ENCODE measurements at places on chromosomes 6 and 20.

DNA sequence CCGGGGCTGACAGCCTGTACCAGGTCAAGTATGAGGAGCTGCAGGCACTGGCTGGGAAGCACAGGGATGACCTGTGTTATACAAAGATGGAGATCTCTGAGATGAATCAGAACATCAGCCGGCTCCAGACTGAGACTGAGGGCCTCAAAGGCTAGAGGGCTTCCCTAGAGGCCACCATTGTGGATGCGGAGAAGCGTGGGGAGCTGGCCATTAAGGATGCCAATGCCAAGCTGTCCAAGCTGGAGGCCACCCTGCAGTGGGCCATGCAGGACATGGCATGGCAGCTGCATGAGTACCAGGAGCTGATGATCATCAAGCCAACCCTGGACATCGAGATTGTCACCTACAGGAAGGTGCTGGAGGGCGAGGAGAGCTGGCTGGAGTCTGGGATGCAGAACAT lies 46.8 kb downstream of the KIAA0319 start:
- no peak for DNase-seq

DNA sequence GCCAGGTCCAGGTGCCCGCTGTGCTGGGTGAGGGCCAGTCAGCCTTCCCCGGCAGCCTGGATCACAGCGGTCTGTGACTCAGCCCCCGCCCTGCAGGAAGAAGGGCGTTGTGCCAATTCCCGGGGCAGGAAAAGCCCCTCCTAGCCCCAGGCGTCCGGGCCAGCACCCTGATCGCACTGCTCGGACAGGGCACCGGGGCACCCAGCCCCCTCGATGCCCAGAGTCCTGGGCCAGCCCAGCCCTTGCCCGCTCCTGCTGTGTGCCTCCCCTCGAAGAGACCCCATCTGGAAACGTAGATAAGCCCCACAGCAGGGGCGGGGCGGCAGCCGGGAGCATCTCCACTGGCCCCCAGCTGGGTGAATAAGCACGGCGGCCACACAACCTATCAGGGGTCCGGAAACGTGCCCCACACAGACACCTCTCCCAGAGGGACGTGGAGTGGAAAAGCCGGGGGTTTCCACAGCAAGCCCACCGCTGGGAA lies 9.9 kb downstream of the LAMA5 start:
- no peak for DNase-seq

DNA sequence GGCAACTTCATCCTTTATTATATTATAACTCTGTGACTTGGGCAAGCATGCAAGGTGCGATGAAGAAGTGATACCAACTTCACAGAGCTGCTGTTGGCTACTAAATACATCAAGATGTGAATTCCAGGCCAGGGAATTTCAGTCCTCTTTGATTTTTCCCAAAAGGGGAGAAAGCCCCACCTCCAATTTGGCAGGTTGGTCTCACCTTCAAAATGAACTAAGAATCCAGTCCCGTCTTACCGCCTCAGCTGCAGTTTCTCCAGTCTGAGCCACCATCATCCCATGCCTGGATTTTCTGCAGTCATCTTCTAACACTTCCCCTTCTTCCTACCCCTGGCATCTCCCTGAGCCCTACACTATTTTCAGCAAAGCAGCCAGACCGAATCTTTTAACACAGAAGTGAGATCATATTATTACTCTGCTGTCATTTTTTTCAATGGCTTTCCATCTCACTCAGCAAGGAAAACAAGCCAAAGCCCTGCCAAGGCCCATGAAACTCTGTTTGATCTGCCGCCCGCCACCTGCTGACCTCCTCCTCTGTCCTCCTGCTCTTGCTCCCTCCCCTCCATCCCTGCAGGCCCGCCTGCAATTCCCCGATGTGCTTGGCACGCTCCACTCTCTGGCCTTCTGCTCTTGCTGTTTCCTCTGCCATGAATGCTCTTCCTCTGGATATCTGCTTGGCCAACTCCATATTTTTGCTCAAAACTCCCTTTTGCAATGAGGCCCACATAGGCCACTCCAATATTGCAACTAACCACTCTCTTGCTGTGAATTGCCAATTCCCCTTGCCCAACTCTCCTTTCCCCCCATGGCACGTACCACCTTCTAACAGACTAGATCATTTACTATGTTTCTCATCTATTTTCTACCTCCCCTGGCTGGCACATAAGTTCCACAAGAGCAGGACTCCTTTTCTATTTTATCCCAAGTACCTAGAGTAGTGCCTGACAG lies 46.0 kb upstream of the TAGAP start:
- no peak for DNase-seq

GRCh38 chr6:11585426-11586016 lies 48.0 kb downstream of the TMEM170B start:
- DNase-seq = no peak

DNA sequence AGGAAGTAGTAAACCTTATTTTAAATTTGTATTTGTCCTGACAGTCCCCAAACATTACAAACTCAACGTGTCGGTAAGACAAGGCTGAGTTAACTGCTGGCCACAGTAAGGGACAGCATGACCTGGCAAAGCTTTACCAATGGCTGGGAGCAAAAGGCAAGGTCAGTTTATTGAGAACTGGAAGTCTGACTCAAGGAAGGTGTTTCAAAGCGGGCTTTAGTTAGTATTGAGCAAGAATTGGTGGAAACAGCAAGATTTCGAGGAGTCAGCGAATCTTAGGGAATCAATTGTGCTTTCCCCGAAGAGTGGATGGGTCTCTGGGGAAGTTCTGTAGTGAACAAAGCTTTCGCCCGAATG lies 885 bp upstream of the GZF1 start:
- no peak for DNase-seq

- DNase-seq = no peak
Measured at GRCh38 chr6:49515485-49516146, 15.9 kb downstream of the GLYATL3 start.

- DNase-seq = no peak
Measured at GRCh38 chr6:112251171-112251875, 3.0 kb downstream of the LAMA4 start.

- DNase-seq = peak; percentile 26
Measured at GRCh38 chr6:35719830-35720733, 16.8 kb upstream of the ARMC12 start.

DNA sequence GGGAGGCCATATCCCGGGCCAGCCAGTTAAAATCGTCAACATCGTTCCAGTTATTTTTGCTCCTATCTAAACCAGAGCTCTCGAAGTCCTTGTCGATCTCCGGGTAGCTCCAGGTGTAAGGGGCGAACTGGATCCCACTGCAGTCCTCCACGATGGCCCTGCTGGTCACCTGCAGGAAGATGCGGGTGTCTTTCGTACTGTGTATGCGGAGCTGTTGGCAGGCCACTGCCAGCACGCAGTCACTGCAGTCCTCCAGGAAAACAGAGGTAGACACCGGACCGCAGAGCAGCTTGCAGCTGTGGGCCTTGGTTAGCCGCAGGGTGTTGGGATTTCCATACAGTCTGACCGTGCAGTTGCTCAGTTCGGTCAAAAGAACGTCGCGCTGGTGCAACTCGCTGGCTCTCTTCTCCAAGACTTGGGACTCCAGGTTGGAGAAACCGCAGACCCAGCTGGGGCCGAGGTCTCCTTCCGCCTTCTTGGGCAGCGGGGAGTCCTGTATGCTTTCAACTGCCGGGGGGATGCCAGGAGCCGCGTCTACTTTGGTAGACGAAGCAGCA lies 742 bp downstream of the TBCC start:
- DNase-seq = no peak

- DNase-seq = no peak
Measured at GRCh38 chr6:149217466-149217888, 100.0 kb upstream of the TAB2 start.

DNA sequence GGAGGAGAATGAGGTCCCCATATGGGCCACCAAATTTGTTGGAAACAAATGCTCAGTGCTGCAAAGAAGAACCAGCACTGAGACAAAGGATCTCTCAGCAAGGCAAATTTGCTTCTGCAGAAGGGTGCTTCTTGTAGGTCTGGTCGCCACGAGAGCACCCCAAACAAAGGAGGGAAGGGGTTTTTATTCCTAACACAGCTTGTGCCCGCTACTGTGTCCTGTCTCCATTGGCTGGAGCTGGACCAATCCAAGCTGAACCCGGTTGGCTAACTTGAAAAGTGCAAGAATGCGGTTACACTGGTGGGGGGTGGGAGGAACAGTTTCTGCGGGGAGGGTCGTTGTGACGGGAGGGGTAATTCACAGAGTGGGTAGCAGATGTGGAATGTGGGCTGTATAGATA lies 54.1 kb upstream of the TULP1 start:
- no peak for DNase-seq

GRCh38 chr6:25788305-25788922 lies 33.9 kb downstream of the SLC17A4 start:
- peak; percentile 25 for DNase-seq

DNA sequence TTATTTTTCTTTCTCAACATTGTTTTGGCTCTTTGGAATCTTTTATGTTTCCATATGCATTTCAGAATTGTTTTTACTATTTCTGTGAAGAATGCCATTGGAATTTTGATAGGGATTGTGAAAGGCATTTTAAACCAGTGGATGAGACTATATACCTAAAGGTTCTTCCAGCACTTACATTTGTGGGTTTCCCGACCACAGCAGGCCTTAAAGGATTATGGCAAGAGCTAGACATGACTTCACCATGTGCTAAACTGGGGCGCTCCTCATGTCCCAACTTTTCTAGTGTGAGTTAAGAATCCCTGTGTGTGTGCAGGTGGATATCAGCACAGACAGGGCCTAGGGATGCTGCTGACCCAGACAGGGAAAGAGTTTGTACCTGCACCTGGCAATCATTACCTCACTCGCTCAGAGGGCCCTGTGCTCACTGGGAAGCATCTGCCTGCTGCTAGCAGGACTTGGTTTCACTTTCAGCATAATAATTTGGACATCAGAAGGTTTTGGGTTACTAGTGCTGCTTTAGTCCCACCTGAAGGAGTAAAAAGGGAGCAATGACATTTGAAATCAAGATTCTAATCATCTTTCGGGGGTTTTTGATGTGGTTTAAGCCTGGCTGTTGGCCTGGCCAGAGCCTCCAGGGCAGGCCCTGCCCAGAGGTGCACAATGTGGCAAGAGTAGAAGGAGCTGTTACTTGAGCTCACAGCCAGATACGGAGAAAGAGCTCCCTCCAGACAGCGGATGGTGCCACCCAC lies 137.1 kb downstream of the CDC5L start:
- DNase-seq = no peak

GRCh38 chr20:54173653-54174456 lies at the start of gene CYP24A1:
Gene CYP24A1, minus strand, starts transcription at chr20:54173986. Its CDS starts 407 bp downstream, at chr20:54173579.
- no peak for DNase-seq

DNA sequence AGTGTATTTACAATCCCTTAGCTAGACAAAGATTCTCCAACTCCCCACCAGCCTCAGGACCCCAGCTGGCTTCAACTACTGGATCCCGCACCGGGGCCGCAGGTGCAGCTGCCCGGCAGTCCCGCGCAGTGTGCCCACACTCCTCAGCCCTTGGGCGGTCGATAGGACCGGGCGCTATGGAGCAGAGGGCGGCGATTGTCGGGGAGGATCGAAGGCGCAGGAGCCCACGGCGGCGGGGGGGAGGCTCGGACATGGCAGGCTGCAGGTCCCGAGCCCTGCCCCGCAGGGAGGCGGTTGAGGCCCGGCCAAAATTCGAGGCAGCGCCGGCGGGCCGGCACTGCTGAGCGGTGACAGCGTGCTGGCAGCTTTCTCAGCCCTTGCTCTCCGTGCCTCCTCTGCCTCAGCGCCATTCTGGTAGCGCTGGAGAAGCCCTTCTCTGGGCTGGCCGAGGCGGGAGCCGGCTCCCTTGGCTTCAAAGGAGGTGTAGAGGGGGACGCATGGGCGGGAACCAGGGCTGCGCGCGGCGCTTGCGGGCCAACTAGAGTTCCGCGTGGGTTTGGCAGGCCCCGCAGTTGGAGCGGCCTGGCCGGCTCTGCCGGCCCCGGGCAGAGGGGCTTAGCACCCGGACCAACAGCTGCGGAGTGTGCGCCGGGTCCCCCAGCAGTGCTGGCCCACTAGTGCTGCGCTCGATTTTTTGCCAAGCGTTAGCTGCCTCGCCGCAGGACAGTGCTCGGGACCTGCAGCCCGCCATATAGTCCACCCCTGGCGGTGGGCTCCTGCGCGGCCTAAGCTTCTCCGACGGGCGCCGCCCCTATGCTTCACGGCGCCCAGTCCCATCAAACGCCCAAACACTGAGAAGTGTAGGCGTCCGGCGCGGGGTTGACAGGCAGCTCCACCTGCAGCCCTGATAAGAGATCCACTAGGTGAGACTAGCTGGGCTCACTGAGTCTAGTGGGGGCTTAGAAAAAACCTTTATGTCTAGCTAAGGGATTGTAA lies 32.4 kb upstream of the KIF13A start:
- no peak for DNase-seq

DNA sequence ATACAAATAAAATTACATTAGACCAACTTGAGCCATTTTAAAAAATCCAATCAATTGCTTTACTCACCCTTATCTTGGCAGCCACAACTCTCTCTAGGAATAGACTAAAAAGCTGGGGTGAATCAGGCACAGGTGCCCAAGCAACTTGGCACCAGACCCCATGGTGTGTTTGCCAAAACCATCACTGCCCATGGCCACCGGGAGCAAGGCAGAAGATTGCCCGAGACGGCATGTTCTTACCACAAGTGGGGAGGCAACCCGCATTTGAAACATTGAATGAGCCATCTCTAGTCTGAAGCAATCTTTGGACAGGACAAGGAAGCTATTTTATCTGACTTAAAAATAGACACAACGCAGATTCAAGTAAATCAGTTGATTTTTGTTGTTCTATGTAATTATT lies 69.0 kb downstream of the SMLR1 start:
- DNase-seq = no peak

DNA sequence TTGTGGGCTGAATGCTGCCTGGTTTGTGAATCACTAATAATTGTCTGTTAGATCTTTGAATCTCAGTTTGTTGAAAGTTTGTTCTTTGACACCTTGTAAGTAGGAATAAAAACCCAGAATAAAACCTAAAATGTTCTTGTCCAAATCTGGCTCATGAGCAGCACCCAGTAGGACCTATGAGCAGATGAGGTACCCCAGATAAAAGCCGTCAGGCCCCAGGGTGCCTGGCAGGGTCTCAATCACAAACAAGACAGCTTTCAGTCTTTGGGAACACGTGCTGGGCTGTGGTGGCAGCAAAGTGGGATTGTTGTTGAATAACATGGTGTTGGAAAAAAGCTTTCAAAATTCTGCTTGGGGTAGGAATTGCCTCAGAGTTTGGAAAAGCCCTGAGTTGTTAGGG lies 52.1 kb upstream of the ECI2 start:
- DNase-seq = no peak

DNA sequence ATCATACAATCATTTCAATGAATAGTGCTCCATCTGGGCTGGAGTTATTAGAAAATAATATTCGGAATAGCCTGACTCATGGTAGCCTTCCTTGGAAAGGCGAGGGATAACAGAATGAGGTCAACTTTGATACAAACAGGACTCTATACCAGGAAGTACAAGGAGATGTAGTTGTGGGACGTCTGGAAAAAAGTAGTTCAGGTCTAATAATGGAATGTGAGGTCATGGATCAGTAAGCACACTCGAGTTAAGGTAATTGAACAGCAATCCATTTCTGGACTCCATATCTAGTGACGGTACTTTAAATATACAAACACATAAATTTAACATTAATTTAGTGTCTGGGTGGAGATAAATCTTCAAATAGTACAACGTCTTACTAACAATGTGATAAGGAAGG lies 1204.0 kb upstream of the ADGRB3 start:
- no peak for DNase-seq

GRCh38 chr20:62240020-62240685 lies 1.8 kb downstream of the OSBPL2 start:
- no peak for DNase-seq
